ENCODE measurements at places on chromosomes 5 and 9.
A peak's percentile ranks its signal among the peaks of the same experiment; 100 is the strongest.

GRCh38 chr5:135391869-135392255 is 7.2 kb downstream of the MACROH2A1 start:
- no peak for DNase-seq

- DNase-seq = no peak
These were observed 772.7 kb downstream of the BRINP1 start for GRCh38 chr9:118596374-118597015.

DNA sequence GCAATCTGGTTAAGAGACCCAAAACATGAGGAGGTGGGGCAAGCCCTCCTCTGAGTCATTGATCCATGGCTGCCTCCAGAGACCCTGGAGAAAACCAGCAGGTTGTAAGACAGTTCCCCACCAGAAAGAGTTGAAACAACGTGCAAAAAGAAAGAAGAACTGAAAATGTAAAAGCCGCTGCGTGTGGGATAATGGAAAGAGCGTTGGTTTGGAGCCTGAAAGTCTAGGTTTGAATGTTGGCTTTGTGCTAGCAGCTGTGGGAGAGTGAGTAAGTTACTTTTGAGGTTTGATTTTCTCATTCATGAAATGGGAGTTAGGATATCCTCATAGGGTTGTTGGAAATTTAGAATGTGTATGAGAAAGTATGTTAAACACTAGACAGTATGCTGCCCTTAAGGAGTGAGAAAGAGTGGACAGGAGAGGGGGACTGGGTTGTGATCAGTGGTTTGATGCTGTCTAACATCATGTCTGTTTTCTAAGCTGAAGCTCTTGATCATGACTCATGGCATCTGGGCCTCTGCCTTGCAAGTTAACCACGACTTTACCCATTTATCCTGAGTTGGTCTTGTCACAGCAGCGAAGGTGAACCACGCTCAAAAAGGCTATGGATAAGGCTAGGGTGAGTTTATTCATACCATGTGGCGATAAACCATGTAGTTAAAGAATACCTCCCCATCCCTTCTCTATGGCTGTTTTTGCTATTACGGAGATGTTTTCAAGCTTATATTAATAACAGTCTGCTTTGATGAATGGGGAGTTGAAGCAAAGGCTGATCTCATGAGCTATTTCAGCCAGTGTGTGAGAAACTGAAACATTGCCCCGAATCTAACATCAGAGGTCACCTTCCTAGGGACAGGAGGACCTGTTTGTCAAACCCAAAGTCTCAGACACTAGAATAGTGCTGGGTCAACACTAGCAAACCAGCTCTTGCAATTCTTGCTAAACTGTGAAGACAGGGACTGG is 41.3 kb downstream of the ZNF366 start:
- no peak for DNase-seq

- DNase-seq = no peak
These were observed 236.8 kb downstream of the ARHGEF28 start for GRCh38 chr5:73862796-73863195.

DNA sequence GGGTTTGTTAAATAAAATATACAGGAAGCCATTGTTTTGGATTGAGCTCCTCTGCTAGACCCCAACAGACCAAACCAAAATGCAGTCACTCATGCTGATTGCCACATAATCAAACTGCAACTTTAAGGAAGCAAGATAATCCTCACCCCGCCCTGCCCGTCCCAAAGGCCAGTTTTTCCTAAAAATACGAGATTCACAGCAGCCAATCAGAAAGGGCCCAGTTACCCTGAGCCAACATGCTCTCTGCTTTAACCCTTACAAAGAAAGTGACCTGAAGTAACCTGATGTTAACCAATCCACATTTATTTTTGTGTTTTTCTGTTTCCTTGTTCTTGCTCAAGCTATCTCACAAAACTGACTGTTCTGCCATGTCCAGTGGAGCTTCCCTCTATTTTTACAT is 21.5 kb upstream of the RNF20 start:
- DNase-seq = no peak

DNA sequence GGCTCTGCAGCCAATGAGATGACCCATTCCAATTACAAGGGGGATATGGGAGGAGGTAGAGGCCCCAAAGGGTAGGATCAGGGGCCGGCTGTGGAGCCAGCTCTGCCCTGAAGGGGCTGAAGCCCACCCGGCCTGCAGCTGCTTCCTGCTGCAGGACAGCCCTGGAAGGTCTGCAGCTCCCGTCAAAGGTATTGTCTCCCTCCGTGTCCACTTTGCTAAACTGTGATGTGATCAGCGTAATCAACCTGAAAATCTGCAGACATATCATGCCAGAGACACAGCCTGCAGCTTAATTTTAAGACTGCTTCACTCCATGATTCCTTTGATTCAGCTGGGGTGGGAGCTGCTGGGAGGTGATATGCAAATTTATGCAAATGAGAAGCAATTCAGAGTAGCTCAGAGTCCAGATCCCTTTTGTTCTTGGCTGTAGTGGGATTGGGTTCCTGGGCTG is 90.7 kb downstream of the GADD45G start:
- no peak for DNase-seq

DNA sequence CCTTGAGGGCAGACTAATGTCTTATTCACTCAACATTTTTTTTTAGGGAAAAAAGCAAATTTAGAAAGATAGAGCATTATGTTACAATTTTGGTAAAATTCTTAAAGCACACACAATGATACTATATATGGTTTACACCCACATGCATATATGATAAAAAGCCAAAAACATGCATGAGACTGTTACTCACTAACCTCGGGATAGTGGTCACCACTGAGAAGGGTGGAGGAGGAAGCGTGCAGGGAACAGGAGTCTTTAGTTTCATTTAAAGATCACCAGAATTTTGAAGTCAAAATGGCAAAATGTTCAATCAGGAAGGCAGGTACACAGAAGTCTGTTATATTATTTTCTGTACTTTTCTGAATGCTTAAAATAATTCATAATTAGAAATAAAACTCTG is 9.2 kb downstream of the ARL15 start:
- no peak for DNase-seq

GRCh38 chr5:169988206-169988605 is 7.9 kb upstream of the INSYN2B start:
- DNase-seq = no peak

- no peak for DNase-seq
These were observed 64.8 kb downstream of the CARTPT start for GRCh38 chr5:71783891-71784290.

DNA sequence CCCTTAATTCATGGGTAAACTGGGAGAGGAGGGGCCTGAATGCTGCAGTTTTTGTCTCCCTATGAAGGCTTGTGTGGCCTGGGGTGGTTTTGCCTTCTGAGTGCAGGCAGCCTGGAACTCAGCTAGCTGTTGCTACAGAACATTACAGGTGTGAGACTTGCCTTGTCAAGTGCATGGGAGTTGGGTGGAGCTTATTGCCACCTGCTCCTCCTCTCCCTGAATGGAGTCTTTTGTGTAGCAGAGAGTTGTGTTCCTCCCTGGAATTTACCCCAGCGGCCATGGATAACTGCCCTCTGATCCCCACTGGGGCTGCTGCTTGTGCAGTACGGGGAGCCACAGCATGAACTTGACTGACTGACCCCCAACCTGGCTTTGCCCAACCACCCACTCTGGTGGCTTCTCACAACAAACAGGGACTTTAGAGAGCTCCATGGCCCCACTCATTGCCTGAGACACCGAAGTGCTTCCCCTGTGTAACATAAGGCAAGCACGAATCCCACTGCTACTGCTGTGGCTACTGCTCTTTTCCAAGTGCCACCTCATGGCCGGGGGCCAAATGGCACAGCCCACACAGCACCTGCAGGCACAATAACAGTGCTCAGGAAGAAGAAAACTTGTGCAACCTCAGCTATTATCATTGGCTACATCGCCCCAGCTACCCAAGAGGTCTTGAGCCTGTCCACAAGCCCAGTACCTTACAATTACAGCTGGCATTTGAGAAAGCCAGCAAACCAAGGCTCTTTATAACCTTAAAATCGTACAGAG is 942.9 kb downstream of the CDH18 start:
- DNase-seq = no peak

- no peak for DNase-seq
These were observed 18.6 kb downstream of the ARPC5L start for GRCh38 chr9:124880501-124880900.

GRCh38 chr5:96652769-96653454 is 9.3 kb upstream of the CAST start:
- DNase-seq = no peak

DNA sequence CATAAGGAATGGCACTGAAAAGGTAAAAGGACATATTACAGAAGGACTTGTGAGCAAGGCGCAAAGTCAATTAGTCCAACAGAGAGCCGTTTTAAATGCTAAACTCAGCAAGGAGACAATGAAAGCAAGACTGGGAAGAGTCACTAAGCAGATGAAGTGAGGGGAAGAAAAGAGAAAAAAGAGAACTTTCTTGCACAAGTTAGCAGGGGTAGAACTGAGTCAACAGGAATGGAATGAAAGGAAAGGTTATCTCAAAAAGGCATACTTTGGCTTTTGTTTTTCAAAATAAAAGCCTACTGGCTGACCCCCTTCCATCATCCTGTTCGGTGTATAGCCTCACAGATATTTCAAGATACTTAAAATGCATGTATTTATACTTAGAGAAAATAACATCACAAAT is 75.0 kb downstream of the NR6A1 start:
- no peak for DNase-seq

- DNase-seq = no peak
These were observed 12.9 kb downstream of the ABCA1 start for GRCh38 chr9:104915049-104915448.

- no peak for DNase-seq
These were observed 114.9 kb upstream of the TRIM32 start for GRCh38 chr9:116572095-116572748.

DNA sequence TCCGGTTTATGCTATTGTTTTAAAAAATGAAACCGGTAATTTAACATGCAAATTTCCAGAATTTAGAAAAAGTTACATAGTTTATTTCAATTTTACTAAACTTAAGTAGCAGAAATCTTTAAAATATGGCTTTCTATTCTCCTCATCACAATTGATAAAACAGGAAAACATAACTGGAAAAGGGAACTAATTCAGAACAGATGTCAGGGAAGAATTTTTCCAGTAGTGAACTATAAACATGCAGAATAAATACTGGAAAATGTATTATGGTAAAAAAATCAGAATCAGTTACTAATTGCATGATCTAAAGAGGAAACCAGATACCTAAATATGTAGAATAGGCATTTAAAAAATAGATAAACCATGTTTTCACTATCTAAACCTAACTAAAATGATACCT is 7.3 kb upstream of the NR4A3 start:
- no peak for DNase-seq

GRCh38 chr9:75186767-75187380 is 98.6 kb downstream of the OSTF1 start:
- no peak for DNase-seq

GRCh38 chr9:109903515-109904138 is 123.6 kb downstream of the PALM2AKAP2 start:
- DNase-seq = peak; percentile 23

DNA sequence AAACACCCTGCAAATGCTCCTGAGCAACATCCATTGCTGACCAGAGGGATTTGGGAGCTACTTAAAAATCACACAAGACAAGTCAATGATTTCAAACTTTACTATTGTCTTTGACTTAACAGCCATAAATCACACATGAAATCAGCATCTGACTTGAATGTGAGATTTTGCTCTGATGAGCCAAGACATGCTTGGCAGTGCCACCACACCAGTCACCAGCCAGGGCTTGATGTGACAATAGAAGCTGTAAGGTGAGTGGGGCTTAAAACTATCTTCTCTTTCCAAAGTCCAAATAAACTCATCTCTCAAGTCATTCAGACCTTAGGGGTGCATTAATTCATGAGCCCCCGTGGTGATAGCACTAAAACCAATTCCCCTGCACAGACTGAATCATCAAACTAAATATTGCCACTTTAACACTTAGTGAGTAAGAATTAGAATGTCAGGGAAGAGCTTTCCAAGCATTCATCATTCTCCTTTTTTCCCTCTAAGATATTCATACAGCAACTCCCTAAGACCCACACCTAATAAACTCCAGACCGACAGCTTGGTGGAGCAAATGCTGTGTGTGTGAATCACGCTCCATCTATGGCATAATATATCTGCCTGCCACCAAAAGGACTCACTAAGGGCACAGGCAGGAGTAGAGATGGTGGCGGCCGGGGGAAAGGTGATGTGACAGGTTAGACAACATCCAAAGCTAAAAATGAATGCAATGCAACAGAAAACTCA is 119.4 kb downstream of the SPOCK1 start:
- DNase-seq = no peak

- no peak for DNase-seq
These were observed 117.1 kb upstream of the WWC1 start for GRCh38 chr5:168174376-168174775.

GRCh38 chr9:91750343-91750742 is 199.7 kb downstream of the ROR2 start:
- no peak for DNase-seq

DNA sequence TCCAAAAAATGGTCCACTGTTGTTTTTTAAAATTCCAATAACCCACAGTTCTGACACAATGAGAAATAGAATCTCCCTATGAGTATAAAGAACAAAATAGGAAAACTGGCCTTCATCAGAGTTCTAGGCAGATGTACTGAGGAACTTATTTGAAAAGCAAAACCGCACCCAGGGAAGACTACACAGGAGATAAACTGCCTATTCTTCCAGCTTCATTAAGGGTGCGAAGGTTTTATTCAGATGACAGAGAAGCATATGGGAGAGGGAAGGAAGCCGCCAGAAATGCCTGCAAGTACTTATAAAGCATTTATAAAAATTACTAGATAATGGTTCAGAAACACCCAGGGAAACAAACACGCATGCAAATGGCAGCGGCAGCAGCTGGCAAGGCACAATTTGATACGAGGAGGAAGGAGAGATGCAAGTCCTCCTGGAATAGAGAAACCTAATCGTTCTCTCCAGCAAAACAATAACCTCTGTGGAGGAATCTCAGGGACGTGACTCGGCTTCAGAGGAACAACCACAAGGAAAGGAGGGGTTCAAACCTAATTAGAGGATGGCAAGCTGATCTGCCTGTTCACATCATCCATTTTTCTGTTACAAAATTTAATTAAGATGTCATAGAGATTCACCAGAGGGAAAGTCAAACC is 9.0 kb downstream of the TTLL11 start:
- no peak for DNase-seq

DNA sequence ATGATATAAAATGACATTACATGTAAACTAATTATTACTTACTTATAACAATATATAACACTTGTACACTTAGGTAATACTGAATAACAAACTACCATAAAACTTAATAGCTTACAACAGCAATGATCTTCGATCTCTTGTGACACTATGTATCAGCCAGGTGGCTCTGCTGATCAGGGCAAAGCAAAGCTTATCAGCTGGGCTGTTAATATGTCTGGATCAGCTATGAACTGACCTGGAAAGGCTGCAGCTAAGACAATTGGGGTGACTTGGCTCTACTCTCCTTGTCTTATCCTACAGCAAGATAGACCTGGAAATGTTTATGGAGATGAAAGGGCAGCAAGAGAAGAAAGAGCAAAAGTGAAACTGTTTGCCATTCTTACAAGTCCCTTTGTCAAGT is 511.3 kb downstream of the TLR4 start:
- DNase-seq = no peak

All from stimulated activated CD4-positive, alpha-beta T cell treated with anti-CD3 and anti-CD28 coated beads, Interleukin-4, amount 100 ng/mL, for 4 hours (primary cell).